Heart right ventricle (tissue), 16 donors: ENCODE measurements at places on chromosomes 11 and 22. TPM values are rescaled to one million over a fixed set of nuclear protein-coding genes. Genes with fewer than 3 reads are reported as not detected.

DNA sequence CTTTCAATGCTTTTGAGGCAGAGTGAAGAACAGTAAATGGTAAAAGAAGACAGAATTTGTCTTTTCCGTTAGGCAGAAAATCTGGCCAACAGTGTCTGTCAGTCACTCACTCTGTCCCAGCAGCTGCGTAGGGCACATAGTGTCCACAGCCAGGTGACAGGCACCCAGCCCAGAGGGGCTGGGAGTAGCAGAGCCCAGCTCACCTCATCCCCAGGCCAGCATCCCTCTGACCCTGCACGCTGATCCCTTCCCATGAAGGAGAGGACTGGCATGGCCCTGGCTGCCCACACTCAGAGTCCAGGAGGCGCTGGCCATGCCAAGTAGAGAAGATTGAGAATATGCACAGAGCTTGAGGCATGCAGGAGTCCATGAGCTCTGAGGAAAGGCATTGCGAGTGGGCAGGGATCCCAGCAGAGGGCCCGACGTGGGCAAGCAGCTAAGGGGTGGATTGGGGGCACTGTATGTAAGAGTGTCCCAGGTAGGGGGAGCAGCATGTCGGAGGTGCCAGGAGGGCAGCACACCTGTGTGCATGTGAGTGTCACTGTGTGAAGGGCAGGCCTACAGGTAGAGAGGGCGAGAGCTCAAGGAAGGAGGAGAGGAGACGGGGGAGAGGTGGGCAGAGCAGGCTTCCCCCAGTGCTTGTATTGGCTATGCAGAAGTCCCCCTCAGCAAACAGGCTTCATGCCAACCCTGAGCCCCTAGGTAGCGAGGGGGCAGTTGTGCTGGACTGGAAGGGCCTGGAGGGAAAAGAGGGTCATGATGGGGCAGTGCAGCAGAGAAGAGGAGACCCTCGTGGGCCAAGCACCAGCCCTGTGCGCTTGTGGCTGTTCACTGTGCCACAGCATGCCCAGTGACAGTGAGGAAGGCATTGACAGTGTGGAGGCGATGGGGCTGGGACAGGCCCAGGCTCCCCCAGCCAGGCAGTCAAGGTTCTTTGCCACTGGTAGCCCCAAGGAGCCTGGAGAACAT, 133.8 kb downstream of the OSBP2 start:
- DNase-seq, result no peak

- DNase-seq, result no peak
These were observed 97.4 kb upstream of the SLC6A5 start for GRCh38 chr11:20501971-20502370.

- DNase-seq, result no peak
These were observed 44.9 kb upstream of the VSTM5 start for GRCh38 chr11:93895106-93895862.

Gene GPHA2
- polyA plus RNA-seq, result not detected
